Cortex of kidney (tissue), 1 donor: ENCODE measurements at places on chromosomes 7 and 10.

GRCh38 chr10:10544890-10545289 lies 472.8 kb upstream of the CELF2 start:
- DNase-seq, result no peak

GRCh38 chr7:55280031-55280454 lies 85.1 kb upstream of the LANCL2 start:
- DNase-seq, result no peak

- no peak for DNase-seq
Observed at GRCh38 chr10:128530301-128530700, 404.1 kb upstream of the MKI67 start.

DNA sequence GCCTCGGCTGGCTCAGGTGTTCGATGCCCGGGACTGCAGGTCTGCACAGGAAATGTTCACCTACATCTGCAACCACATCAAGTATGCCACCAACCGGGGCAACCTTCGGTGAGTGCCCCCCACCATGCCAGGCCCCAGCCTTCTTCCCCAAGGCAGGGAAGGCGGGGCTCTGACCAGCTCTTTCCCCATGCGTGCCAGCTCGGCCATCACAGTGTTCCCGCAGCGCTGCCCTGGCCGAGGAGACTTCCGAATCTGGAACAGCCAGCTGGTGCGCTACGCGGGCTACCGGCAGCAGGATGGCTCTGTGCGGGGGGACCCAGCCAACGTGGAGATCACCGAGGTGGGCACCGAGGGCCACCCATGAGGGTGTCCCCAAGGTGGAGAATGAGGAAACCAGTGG lies 7.5 kb downstream of the NOS3 start:
- DNase-seq, result no peak

DNA sequence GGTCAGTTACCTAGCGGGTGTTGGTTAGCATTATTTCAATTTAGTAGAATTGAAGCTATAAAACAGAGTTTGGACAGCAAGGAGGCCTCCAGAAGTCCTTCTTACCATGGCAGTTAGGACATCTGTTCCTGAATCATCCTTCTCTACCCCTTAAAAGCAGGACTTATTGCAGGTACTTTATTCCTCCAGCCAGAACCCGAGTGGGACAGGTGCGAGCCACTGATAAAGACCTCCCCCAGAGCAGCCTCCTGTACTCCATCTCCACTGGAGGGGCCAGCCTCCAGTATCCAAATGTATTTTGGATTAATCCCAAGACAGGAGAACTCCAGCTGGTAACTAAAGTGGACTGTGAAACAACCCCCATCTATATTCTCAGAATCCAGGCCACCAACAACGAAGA lies 54.6 kb downstream of the CDHR3 start:
- no peak for DNase-seq

DNA sequence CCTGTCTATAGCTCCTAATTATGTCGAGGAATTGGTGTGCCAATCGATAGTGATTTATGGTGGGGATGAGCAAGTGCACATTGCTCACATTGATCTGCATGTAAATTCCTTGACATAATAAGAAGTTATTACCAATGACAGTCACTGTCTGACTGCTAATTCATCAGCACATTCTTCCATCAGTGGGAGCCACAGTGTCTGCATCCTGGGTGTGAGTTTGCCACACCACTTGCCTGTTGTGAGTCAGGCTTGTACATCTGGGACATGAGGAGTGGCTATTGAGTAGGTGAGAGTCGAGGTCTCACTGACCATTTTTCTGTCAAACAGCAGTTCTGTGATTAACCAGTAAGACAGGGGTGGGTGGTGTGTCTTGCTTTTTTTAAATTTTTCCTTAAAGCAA lies 263.4 kb downstream of the LRMDA start:
- no peak for DNase-seq

GRCh38 chr10:11270135-11270857 lies 252.6 kb downstream of the CELF2 start:
- no peak for DNase-seq

- no peak for DNase-seq
Observed at GRCh38 chr10:103576862-103577261, 83.4 kb downstream of the NEURL1 start.

GRCh38 chr7:45978010-45978681 lies 57.1 kb upstream of the IGFBP3 start:
- no peak for DNase-seq

DNA sequence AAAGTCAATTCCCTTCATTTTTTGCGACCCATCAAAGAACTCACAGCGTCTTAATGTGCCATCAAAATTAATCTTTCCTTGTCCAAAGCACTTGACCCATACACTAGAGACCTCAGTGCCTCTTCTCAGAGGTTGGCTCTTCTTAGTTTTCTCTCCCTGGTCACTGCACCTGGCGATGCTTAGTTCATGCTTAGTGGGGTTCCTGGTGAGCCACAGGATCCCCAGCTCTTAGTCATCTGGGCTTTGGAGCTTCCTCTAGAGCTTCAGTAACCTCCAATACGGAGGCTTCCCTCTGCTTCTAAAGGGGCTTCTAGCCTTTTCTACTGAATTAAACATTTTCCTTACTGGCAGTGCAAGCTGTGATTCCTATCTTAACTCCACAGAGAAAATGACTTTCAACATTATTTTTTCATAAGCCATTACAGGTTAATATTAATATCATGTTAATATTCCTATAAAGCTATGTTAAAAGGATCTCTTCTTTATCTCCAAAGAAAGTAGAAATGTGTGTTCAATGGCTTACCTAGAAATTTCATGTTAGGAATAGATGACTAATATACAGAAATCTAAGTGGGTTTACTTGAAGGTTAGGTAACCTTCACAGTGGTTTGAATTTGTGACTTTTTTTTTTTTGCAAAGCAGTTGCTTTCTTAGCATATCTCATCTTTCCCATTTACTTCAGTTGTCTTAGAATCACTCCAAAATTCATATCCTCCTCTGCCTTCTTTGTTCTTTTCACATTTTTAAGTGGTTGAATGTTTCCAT lies 295.2 kb downstream of the CAMK1D start:
- no peak for DNase-seq

GRCh38 chr10:131928248-131929095 lies 27.7 kb downstream of the PPP2R2D start:
- DNase-seq, result no peak

- no peak for DNase-seq
Observed at GRCh38 chr7:132402751-132403245, 173.5 kb downstream of the PLXNA4 start.

GRCh38 chr7:89073776-89074175 lies 278.2 kb upstream of the TEX47 start:
- no peak for DNase-seq

DNA sequence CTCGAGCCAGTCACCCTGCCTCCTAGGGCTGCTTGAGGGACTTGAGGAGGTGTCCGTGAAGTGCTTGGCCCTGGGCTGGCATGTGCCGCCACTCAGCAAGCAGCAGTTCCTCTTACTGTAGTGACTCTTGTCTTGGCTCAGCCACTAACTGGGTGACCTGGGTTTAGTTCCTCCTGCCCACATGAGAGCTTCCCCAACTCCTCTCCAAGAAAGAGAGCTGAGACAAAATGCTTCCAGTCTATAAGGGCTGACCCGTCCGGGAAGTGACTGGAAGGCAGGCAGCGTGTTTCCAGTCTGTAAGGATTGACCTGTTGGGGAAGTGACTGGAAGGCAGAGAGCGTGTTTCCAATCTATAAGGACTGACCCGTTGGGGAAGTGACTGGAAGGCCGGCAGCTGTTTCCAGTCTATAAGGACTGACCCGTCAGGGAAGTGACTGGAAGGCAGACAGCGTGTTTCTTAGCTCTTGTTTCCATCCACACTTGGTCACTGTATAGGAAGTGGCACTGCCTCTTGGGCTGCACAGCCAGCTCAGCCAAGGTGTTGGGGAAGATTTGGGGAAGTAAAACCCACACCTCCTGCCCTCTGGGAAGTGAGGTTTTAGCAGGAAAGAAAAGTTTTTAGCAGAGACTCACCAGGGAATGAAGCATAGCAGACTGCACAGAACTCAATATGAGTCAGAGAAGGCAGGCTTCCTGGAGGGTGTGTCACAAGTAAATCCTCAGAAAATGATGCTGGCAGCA lies 53.3 kb upstream of the PPIF start:
- DNase-seq, result no peak

- DNase-seq, result no peak
Observed at GRCh38 chr10:47081264-47081663, 170.0 kb downstream of the PTPN20 start.

DNA sequence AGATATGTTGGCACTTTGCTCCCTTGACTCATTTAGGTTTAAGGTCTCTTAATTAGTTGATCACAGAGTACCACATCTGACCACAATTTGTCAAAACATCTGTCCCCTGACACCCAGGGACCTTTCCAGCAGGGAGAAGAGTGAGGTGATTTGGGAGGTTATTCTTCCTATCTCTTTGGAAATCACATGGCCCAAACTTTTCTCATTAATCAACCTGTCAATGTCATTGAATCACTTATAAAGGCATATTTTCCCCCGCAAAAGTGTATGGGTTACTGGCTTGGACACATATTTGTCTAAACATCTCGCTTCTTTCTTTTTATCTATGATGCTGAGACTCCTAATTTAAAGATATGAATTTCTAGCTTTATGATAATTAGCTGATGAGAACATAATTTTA lies 92.4 kb upstream of the RPA3 start:
- no peak for DNase-seq

DNA sequence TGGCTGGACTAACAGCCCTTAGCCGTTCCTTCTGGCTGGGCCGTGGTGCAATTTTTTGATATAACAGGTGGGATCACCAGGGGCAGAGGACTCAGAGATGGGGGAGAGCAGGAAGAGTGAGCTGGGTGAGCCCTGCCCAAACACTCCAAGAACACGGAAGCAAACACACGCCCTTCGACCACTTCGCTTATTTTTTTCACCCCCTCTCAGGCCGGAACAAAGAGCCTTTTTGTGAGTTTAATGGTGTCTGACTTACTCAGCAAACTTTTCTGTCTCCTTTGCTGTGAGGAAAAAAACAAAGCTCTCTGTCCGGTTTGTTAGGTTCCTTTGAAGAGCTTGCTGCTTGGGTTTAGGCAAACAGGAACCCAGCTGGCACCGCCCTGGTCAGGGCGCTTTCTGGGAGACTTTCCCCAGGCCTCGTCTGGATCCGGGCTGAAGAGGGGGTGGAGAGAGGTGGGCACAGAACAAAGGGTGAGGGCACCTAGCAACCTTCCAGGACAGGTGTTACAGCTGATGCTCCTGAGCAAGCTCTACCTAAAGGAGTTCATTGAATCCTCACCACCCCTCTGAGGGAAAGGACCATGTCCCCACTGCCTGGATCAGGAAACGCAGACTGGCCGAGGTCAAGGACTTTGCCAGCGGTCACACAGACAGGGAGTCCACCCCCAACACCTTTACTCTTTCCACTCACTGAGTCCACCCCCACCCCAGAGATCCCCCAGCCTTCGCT lies 23.3 kb downstream of the CALML3 start:
- DNase-seq, result no peak

DNA sequence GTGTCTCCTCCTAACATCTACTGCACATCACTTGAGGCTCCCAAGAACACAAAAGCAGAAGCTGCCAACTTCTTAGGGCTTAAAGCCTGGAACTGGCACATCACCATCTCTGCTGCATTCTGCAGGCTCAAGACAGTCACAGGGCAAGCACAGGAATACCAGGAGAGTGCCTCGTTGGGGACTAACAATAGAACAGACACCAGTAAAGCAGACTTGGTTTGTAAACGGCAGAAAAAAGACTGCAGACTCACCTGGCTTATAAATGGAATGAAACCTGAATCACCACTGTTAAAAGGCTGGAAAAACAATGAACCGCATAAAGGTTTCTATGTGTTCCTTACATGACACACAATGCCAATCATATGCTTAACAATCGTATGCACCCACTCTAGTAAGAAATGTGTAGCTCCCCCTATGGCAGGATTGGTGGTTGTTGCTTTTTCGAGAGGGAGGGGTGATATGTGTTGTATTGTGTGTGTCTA lies 12.8 kb downstream of the RHEB start:
- DNase-seq, result no peak

DNA sequence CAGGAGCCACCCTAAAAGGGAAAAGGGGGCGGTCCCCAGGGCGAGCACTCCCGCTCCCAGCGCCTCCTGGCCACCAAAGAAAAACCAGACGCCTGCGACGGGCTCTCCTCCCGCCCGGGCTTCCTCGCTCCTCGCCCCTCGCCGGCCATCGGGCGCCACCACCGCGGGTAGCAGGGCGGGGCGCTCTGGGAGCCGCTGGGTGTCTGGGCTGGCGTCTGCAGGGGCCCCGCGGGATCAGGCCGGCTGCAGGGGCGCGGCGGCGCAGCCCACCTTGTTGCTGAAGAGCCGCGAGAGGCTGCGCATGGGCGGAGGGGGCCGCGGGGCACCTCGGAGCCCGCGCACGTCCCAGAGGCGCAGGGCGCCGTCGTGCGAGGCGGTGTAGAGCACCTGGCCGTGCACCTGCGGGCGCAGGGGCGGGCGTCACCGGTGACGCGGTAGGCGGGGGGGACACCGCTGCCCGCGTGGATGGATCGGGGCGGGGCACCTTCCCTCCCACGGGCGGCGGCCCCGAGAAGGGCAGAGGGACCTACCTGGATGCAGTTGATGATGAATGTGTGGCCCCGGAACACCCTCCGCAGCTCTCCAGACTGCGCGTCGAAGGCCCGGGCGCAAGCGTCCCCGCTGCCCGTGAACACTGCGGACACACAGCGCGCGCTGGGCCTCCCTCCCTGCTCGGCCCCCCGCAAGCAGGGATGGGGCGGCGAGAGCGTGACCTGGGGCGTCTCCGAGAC lies 28.3 kb downstream of the WDR86 start:
- DNase-seq, result no peak

DNA sequence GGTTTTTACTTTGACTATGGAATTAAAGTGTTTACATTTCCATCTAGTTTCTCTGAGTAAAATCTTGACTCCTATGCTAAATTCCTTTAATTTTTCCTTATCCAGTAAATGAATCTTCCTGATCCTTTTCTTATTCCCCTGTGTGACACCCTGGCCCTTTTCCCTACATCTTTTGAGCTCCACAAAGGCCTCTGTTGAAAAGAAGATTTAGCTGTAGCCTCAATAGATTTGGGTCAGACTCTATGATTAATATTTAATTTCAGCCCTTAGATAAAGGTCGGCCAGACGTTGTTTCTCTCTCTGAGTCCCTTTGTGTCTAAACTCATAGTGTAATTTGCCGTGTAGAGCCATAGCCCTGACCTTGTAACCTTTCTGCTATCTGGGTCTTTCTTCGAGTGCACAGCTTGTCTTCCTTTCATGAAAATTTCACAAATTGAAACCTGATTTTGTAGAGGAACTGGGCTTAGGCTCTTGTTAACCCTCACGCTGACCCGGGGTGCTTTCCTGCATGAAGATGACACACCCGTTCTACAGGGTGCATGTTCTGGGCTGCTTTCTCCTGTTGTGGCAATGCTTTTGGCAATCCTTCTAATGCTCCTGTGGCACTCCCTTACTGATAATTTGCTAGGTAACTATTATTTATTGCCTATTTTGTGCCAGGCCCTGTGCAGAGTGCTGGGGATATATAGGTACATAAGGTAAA lies 21.2 kb downstream of the LSMEM1 start:
- no peak for DNase-seq

- DNase-seq, result no peak
Observed at GRCh38 chr7:18241543-18242231, 214.0 kb upstream of the PRPS1L1 start.
